ENCODE measurements at places on chromosomes 3 and 15. TPM values are rescaled to one million over a fixed set of nuclear protein-coding genes. Genes with fewer than 3 reads are reported as not detected.

ZBTB47 gene
- 0.23 TPM for total RNA-seq

LIPH gene
- not detected for total RNA-seq

DNA sequence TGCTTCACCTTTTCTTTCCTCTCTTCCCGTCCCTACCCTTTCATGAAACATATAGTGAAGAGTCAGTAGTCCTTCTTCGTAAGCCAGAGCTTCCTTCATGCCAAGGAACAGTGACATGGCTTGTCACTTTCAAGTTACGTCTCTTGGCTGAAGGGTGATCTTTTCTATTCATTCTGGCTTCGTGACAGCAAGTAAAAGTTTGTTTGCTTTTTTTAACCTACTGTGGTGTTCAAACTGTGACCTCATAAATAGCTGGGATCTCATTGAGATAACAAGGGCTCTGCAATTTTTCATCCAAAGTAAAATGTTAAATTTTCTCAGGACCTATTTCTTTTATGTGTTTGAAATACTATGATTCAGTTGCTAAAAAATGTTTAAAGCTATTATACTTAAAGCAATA lies 10.5 kb downstream of the CDIN1 start:
- DNase-seq = no peak

DNA sequence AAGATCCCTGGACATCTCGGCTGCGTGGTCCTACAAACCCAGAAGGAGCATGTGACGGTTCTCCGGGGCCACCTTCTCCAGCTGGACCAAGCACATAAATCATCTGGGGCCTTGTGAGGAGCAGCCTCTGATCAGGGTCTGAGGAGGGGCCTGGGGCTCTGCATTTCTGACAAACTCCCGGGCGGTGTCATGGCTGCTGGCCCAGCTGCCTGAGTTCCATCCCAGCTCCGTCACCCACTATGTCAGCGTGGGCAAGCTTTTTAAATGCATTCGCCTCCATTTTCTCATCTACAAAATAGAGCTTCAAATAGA lies 126.3 kb upstream of the MEF2A start:
- no peak for DNase-seq

Data from naive thymus-derived CD8-positive, alpha-beta T cell (primary cell).